ENCODE measurements at places on chromosomes 6 and 20.
A peak's percentile ranks its signal among the peaks of the same experiment; 100 is the strongest.

DNA sequence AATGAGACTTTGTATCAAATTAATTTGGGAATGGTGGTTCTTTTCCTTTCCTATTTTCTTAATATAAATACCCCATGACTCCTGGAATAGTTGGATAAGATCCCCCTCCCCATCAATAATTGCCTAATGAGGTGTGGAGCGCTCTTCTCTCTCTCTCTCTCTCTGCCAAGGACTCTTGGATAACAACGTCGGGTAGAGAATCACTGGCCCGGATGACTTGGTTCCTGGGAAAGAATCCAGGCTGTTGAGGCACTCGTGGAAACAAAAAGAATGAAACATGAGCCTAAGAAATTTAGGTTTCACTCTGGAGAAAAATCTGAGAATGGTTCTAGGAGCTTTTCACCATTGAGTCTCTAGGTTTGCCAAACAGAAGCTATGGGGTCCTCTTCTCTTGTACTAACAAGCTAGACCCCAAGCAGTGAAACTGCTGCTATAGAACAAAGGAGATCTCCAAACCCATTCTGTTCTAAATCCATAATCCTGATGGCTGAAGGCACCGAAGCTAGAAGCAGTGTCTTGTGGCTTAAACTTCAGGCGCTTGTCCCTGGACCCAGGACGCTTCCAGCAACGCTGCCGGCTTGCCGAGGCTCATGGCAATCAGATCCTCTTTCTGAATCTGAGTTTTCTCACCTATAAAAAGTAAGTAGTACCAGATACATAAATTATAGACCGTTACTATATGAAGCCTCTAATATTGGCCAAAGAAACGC is 241.6 kb upstream of the BTBD3 start:
- H3K4me3 ChIP-seq = no peak overlapping the region
- no peak for DNase-seq
- no peaks in the 10 kb centered on the region for H3K36me3 ChIP-seq
- H3K27ac ChIP-seq = no peak overlapping the region

DNA sequence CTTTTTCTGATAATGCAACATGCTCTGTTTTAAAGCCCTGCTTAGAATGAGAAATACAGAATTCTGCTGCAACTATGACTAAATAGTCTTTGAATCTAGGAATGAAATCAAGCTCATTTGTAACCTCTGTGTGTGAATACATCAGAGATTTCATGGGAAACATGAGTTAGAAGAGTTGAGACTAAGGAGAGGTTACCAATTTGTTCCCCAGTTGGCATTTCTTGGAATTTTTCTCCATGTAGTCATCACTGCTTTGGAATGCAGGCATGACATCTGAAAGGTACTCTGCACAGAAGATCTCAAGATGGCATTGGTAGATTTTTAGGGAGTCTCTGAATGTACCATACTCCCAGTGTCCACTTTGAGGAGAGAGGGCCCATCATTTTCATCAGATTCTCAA is 237.2 kb downstream of the TFAP2A start:
- H3K27ac ChIP-seq = no peak overlapping the region
- no peak for DNase-seq
- H3K4me1 ChIP-seq = no peaks in the 10 kb centered on the region
- no peak overlapping the region for H3K4me3 ChIP-seq

DNA sequence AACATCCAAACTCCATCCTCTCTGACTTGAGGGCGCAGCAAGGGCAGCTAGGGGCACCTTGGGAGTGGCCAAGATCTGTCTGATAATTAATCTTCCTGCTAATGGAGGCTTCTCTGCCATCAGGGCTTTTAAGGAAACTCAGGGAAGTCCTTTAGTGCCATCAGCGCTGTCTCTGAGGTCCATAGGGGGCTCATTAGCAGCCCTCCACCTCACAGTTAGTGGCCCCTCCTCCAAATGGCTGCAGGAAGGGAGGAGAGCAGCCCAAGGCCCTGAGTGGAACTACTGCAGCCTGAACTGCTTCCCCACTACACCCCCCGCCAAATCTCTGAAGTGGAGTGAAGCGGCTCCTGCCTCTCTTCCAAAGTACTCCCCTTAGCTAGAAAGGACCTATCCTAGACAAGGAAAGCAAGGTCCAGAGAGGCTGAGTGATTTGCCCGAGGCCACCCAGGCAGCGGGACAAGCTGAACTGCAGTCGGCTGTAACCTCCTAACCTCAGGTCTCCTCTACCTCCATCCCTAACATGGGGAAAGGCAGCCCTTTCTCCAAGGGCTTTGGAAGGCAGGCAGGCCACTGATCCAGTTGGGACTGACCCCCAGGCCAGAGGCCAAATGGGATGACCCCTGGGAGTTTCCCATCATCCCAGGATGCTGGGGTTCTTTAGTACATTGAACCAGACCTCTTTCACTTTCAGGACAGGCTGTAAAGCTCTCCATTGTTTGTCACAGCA is 39.5 kb upstream of the ZFAND3 start:
- no peaks in the 10 kb centered on the region for H3K27me3 ChIP-seq
- H3K27ac ChIP-seq = no peak overlapping the region
- H3K4me1 ChIP-seq = peaks cover 20% of the 10 kb centered on the region
- H3K4me3 ChIP-seq = no peak overlapping the region
- DNase-seq = no peak
- no peaks in the 10 kb centered on the region for H3K36me3 ChIP-seq

DNA sequence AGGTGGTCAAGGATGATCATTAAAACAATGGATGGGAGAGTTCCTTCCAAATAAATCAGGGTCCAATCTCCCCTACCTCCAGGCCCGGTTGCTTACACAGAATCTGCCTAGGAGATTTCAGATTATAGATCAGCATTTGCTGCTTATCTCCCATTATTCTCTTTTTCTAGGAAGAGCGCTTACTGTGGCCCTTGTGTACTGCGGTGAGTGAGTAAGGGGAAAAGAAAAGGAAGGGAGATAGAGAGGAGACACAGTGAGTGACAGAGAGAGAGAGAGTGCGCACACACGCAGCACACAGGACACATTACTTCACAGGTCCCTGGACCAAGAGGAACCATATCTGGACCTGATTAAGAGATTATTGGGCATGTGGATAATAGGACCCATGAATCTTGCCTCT is 6.2 kb downstream of the LATS1 start:
- H3K27ac ChIP-seq = no peak overlapping the region
- no peaks in the 10 kb centered on the region for H3K36me3 ChIP-seq
- no peak for DNase-seq
- H3K4me3 ChIP-seq = no peak overlapping the region
- peaks cover 21% of the 10 kb centered on the region for H3K4me1 ChIP-seq

GRCh38 chr6:108544606-108545005 is 16.1 kb upstream of the FOXO3 start:
- no peak overlapping the region for H3K27ac ChIP-seq
- H3K4me1 ChIP-seq = peaks cover 6% of the 10 kb centered on the region
- DNase-seq = no peak
- no peak overlapping the region for H3K4me3 ChIP-seq
- H3K27me3 ChIP-seq = no peaks in the 10 kb centered on the region

DNA sequence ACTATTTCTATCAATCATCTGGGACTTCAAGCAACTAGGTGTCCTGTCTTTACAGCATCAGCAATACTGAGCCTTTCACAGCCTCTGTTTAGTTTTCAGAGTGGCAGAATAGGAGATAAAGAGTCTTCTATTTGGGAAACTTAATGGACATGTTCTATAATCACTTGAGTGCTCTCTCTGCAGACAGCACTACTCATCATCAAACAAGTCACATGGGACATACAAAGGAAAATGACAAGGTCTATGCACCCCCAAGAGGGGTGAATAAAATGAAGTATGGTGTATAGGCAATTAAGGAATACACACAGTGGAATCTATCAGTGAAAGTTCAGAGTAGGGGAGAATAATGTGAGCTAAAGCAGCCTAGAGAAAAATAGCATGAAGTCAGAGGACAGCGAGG is 237.8 kb upstream of the THEMIS start:
- peaks cover 26% of the 10 kb centered on the region for H3K4me1 ChIP-seq
- H3K4me3 ChIP-seq = no peak overlapping the region
- no peaks in the 10 kb centered on the region for H3K36me3 ChIP-seq
- H3K27ac ChIP-seq = no peak overlapping the region
- H3K27me3 ChIP-seq = no peaks in the 10 kb centered on the region

GRCh38 chr6:91181416-91181815 is 594.5 kb upstream of the MAP3K7 start:
- no peaks in the 10 kb centered on the region for H3K27me3 ChIP-seq
- no peaks in the 10 kb centered on the region for H3K36me3 ChIP-seq
- no peak for DNase-seq
- H3K4me1 ChIP-seq = no peaks in the 10 kb centered on the region
- H3K27ac ChIP-seq = no peak overlapping the region

DNA sequence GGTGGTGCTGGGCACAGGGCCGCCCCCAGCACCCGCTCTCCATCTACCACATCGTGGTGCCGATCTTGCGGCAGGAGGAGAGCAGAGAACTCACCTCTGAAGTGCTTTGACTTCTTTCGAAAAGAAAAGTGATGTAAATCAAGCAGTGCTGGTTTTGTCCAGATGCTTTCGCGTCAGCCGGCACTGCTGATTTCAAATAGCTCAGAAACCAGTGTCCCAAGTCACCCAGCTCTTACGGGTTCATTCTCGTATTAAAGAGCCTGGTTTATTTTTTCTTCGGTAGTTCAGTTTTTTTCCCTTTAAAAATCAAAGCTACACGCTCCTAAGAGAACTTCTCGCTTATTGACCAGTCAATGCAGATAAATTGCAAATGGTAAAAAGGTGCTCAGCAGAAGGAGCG is 32.1 kb downstream of the MYT1 start:
- H3K27me3 ChIP-seq = no peaks in the 10 kb centered on the region
- no peak overlapping the region for H3K27ac ChIP-seq
- DNase-seq = no peak
- no peaks in the 10 kb centered on the region for H3K36me3 ChIP-seq
- H3K4me1 ChIP-seq = no peaks in the 10 kb centered on the region
- no peak overlapping the region for H3K4me3 ChIP-seq

DNA sequence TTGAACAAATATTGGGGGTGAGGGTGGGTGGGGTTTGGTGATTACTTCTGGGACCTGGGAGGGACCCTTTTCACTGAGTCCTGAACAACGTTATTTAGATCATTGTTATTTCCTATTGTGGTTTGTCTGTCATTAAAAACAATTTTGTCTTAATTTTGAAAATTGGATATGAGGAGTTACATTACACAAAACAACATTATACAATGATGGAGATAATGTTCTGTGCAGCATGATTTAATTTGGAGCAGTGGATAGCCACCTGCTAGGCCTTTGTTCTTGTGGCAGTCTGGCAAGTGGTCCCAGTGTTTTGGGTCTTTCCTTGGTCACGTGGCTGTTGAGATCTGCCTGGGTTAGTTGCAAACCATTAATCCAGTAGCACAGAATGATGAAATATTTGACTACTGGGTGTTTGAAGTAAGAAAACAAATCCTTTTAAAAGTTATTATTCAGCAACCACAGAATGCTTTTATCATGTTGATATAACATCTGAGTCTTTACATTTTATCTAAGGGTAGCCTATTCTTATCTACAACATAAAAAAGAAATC is 172.8 kb downstream of the CDKAL1 start:
- no peaks in the 10 kb centered on the region for H3K4me1 ChIP-seq
- DNase-seq = no peak
- no peaks in the 10 kb centered on the region for H3K27me3 ChIP-seq
- no peak overlapping the region for H3K27ac ChIP-seq
- H3K36me3 ChIP-seq = no peaks in the 10 kb centered on the region
- H3K4me3 ChIP-seq = no peak overlapping the region

DNA sequence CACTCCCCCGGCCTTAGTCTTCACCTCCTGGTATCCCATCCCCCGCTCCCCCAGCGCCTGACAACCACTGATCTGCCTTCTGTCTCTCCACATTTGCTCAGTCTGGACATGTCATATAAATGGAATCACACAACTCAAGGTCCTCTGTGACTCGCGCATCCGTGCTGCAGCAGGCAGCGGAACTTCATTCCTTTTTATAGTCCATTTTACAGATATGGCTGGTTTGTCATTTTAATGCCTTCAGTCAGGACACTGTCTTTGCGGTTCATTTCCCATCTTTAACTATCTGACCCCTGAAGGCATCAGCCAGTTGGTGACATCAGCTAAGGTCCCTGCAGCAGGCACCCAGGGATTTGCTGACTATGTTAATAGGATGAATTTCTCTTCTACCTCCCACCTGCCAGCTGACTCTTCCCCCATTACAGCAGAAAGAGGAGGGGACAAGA is 125.7 kb downstream of the ZMYND8 start:
- H3K36me3 ChIP-seq = peaks cover 100% of the 10 kb centered on the region
- H3K4me3 ChIP-seq = no peak overlapping the region
- H3K27ac ChIP-seq = no peak overlapping the region
- no peaks in the 10 kb centered on the region for H3K4me1 ChIP-seq
- H3K27me3 ChIP-seq = no peaks in the 10 kb centered on the region
- no peak for DNase-seq

- DNase-seq = no peak
- H3K27me3 ChIP-seq = no peaks in the 10 kb centered on the region
- H3K4me1 ChIP-seq = peaks cover 22% of the 10 kb centered on the region
- peak within 1 kb of the TSS; percentile 86 for H3K4me3 ChIP-seq
These were observed at the start of gene GPSM3 for GRCh38 chr6:32192608-32193039. Gene GPSM3 (minus strand): TSS chr6:32192643. CDS start chr6:32192513, 130 bp downstream.

- H3K36me3 ChIP-seq = no peaks in the 10 kb centered on the region
- peaks cover 12% of the 10 kb centered on the region for H3K4me1 ChIP-seq
- H3K4me3 ChIP-seq = peak within 1 kb of the TSS; percentile 25
- DNase-seq = no peak
- H3K27me3 ChIP-seq = peaks cover 51% of the 10 kb centered on the region
- no peak within 1 kb of the TSS for H3K27ac ChIP-seq
These were observed at the start of gene SLC32A1 for GRCh38 chr20:38723848-38724625. Gene SLC32A1 (plus strand): TSS chr20:38724486. CDS start chr20:38724725, 239 bp downstream.

- no peak overlapping the region for H3K27ac ChIP-seq
- H3K4me1 ChIP-seq = no peaks in the 10 kb centered on the region
- no peaks in the 10 kb centered on the region for H3K36me3 ChIP-seq
- H3K4me3 ChIP-seq = no peak overlapping the region
- no peak for DNase-seq
- H3K27me3 ChIP-seq = no peaks in the 10 kb centered on the region
These were observed 294.4 kb upstream of the TBX18 start for GRCh38 chr6:85058806-85059205.

DNA sequence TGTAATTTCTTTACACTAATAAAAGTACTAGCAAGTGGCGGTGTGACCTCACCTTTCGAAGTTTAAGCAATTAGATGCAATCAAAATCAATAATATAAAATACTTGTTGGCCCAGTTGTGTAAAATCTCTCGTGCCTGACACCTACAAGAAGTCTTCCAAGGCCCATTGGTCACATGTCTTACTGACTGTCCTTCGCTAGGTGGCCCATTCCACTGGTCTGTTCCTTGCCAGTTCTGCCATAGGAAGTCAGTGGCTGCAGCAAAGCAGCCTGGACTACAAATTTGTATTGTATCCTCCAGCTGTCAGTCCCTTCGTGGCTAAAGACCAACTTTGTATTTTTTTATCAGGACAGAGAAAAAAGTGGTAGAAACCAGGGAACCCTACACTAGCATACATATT is 61.8 kb downstream of the CYB5R4 start:
- H3K27ac ChIP-seq = no peak overlapping the region
- no peaks in the 10 kb centered on the region for H3K4me1 ChIP-seq
- no peak overlapping the region for H3K4me3 ChIP-seq
- H3K27me3 ChIP-seq = no peaks in the 10 kb centered on the region

GRCh38 chr6:33577718-33578117 is 2.4 kb downstream of the BAK1 start:
- no peaks in the 10 kb centered on the region for H3K27me3 ChIP-seq
- no peak overlapping the region for H3K4me3 ChIP-seq
- DNase-seq = no peak
- H3K27ac ChIP-seq = peak overlapping the region; percentile 95
- H3K4me1 ChIP-seq = peaks cover 32% of the 10 kb centered on the region

- H3K27me3 ChIP-seq = no peaks in the 10 kb centered on the region
- H3K4me1 ChIP-seq = no peaks in the 10 kb centered on the region
- H3K4me3 ChIP-seq = no peak overlapping the region
- H3K27ac ChIP-seq = no peak overlapping the region
- DNase-seq = no peak
These were observed 22.3 kb upstream of the LMBRD1 start for GRCh38 chr6:69819138-69819537.

Data from esophagus squamous epithelium (tissue), 5 donors.